NCI-H2029 (cell line): ENCODE measurements at places on chromosomes 1 and 21.

DNA sequence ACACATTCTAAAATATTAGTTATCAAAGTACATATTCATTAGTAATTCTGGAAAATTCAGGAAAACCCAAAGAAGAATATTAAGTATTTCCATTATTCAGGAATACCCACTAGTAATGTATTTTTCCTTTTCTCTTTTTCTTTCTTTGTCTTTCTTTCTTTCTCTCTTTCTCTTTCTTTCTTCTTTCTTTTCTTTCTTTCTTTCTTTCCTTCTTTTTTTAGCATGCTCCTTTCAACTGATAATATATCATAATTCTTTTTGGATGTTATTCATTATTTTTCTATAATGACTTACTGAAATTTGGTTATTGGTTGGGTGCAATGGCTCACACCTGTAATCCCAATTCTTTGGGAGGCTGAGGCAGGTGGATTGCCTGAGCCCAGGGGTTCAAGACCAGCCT lies 175.6 kb upstream of the RAB4A start:
- no peak for DNase-seq

GRCh38 chr21:39347537-39347936 lies 1.4 kb downstream of the HMGN1 start:
- no peak for DNase-seq

- no peak for DNase-seq
Measured at GRCh38 chr1:228151180-228151925, 1.6 kb downstream of the GJC2 start.

DNA sequence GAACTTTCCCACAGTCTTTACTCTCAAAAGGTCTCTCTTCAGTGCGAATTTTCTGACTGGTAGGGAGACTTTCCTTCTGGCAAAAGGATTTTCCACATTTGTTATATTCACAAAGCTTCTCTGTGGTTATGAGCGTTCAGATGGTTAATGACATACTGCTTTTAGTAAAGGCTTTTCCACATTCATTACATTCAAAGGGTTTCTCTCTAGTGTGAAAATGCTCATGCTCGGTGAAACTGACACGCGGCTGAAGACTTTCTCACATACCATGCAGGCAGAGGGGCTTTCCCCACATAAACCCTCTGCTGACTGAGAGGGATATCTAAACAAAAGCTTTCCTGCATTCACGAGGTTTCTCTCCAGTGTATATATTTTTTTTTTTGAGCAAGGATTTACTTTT lies 9.9 kb upstream of the KLF18 start:
- DNase-seq: no peak

GRCh38 chr1:23701310-23701709 lies 9.7 kb downstream of the RPL11 start:
- no peak for DNase-seq
